ENCODE measurements at places on chromosomes 2 and 18.

DNA sequence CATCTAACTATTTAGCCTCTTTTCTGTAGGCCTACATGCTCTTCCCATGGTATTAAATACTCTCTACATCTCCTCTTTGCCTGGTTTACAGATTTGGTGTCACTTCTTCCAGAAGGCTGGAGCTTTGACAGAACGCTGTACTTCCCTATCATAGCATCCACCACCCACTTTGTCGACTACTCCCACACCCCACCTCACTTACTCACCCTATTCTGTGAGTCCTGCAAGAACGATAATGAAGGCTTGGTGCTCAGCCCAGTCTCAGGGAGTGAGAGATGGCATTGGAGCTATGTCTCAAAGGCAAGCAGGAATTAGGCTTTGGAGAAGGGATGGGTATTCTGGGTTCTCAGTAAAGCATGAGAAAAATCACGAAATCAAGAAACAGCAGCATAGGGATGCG lies 20.3 kb upstream of the KDM3A start:
- H3K27me3 ChIP-seq: no peaks in the 10 kb centered on the region
- peaks cover 10% of the 10 kb centered on the region for H3K4me1 ChIP-seq
- no peak for DNase-seq
- no peak overlapping the region for H3K27ac ChIP-seq
- H3K4me3 ChIP-seq: no peak overlapping the region

GRCh38 chr2:154696810-154697417 lies 1.6 kb upstream of the KCNJ3 start:
- H3K27me3 ChIP-seq: peaks cover 41% of the 10 kb centered on the region
- H3K4me3 ChIP-seq: no peak overlapping the region
- H3K27ac ChIP-seq: no peak overlapping the region
- H3K36me3 ChIP-seq: no peaks in the 10 kb centered on the region

DNA sequence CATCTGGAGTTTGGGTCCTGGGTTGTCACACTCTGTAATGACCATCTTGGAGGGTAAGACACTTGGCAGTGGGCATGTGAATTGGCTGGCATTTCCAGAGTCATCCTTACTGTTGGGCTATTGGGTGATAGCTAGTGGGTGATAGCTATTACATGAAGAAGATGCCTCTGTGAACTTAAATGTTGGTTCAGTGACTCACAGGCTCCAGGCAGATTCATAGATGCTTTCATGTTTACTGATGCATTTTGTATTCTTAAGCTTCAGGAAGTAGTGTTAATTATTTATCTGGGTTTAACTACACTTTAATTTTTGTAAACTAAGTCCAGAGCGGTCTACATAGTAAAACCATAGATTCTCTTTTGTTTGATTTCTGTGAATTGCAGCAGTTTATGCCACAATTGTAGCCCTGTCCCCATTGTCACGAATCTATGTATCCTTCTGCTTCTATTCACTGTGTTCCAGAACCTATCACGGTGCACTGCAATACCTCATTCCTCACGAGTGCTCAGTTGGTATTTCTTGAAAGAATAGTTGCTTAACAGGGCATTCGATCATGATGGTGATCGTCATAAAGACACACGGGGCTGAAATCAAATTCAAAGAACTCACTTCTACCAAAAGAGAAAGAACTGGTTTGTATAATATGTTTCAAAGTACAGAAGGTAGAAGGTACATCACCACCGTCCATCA lies 79.7 kb downstream of the GBX2 start:
- H3K4me3 ChIP-seq: no peak overlapping the region
- no peaks in the 10 kb centered on the region for H3K36me3 ChIP-seq

- H3K27me3 ChIP-seq: no peaks in the 10 kb centered on the region
- no peak overlapping the region for H3K27ac ChIP-seq
- no peak overlapping the region for H3K4me3 ChIP-seq
- DNase-seq: no peak
- no peaks in the 10 kb centered on the region for H3K4me1 ChIP-seq
These were observed 152.7 kb downstream of the SUCLG1 start for GRCh38 chr2:84306361-84306760.

GRCh38 chr2:82650038-82650437 lies 1809.0 kb downstream of the SUCLG1 start:
- H3K36me3 ChIP-seq: no peaks in the 10 kb centered on the region
- no peak for DNase-seq
- H3K4me3 ChIP-seq: no peak overlapping the region
- no peak overlapping the region for H3K27ac ChIP-seq
- H3K27me3 ChIP-seq: no peaks in the 10 kb centered on the region

Data from left lung (tissue), 14 donors.